Cardiac septum (tissue), 1 donor: ENCODE measurements at places on chromosomes 2 and 18.

GRCh38 chr2:220117025-220117424, 489.6 kb downstream of the SLC4A3 start:
- no peak for DNase-seq

DNA sequence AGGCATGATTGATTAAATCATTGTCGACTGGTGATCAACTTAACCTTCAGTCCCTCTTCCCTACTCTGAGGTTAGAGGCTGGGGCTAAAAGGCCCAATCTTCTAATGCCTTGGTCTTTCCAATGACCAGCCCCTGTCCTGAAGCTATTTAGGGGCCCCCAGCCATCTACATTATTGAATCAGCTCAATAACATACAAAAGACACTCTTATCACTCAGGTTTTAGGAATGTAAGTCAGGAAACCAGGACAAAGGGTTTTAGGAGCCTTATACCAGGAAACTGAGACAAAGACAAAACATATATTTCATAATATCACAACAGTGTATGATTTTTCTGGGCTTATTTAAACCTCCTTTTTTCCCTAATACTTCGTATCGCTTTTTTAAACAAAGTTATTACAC, 198.6 kb downstream of the RNF152 start:
- no peak for DNase-seq

DNA sequence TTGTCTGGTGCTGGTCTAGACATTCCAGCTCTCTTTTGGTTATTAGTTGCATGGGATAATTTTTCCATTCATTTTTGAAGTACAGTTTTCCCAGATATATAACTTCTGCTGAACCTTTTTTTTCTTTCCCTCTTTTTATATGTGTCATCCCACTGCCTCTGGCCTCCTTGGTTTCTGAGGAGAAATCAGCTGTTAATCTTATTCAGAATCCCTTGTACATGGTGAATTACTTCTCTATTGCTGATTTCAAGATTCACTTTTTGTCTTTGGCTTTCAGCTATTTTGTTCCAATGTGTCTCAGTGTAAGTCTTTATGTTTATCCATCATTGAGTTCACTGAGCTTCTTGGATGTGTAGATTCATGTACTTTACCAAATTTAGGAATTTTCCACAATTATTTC, 99.7 kb downstream of the ARHGEF4 start:
- no peak for DNase-seq

GRCh38 chr18:52409727-52410126, 69.7 kb downstream of the DCC start:
- no peak for DNase-seq

DNA sequence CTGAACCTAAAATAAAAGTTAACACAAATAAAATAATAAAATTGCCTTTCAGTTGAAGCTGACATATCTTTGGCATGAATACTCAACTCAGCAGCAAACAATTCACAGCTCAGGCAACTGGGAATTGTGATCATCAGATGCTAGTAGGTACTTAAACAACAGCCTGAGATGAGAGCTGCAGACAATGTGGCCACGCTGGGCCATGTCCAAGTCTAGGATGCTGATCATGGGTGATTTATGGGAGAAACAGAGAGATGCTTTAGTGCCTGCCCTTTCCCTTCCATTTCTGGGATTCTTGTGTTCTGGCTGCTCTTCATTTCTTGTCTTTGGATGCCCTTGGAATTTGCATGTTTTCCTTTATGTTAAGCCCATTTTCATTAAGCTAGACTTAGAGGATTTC, 212.4 kb upstream of the CWC22 start:
- no peak for DNase-seq

DNA sequence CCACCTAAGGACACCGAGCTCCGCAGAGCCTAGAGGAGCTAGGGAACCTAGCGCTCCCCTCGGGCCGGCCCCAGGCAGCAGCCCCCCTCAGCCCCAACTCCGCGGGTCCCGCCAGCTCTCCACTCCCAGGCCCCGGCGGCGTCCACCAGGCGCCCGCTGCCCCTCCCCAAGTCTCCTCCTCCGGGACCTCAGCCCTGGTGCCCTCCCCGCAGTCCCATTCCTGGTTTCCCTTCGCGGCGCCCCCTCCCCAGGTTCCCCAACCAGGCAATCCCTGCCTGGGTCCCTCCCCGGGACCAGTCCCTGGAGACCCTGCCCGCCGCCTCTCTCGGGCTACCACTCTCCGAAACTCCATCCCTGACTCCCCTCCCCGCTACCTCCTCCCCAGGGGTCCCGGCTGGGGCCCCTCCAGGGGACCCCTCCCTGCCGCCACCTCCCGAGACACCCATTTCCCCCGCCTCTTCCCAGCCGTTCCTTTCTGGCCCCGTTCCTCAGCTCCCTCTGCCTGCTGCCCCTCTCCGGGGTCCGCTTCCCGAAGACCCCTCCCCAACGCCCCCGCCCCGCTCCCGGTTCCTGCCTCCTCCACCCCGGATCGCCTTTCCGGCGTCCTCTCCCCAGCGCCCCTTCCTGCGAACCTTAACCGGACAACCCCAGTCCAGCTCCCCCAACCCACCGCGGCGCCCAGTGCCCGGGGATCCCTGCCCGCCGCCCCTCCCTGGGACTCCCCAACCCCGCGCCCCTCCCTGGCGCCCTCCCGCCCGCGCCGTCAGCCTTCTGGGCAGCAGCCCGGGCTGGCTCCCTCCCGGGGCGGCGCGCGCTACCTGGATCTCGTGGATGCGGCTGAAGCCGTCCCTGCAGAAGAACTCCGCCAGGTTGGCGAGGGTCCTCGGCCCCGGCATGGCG, 678 bp downstream of the CYP27C1 start:
- DNase-seq: no peak

- DNase-seq: peak; percentile 35
Observed at GRCh38 chr18:51150113-51150700, 47.3 kb downstream of the MEX3C start.

GRCh38 chr18:65876310-65876709, 125.5 kb downstream of the CDH7 start:
- DNase-seq: no peak

GRCh38 chr18:8744656-8745055, 39.3 kb downstream of the MTCL1 start:
- DNase-seq: no peak

DNA sequence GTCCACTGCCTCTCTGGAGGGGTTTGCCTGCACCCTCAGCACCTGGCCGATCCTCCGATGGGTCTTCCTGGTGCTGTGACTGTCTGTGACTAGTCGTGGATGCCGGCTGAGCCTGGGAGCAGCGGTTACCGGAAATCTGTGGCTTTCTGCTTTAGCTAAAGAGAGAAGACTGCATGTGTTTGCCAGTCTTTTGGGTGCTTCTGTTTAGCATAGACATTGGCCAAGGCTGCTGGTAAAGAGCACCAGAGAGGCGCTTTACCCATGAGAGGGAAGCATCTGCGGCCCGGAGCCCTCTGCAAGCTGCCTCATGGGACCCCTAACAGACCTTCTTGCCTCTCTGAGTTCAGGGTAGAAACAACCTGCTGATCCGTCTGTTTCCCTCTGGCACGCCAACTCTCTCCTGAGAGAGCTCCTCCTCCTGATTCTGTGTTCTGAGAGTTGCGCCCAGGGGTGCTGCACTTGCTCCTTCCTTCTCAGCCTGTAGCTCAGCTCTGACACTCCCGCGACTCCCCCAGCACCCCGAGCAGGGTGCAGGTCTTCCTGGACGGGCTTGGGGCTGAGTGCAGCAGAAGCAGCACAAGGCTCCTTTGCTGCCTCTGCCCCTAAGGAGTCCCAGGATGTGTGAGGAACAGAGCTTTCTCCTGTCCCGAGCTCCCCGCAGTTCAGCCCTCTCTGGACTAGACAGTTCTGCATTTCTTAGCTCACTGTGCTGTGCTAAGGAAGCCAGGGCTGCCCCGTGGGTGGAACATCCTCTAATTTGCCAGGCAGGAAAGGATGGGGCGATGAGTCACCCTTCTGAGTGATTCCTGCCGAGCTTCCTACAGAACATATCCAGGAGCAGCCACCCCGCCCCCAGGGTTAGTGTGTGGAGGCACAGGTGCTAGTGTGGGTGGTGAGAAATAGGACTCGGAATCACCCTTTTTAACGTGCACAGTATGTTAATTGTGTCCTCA, 203.2 kb downstream of the SH3RF3 start:
- DNase-seq: peak; percentile 86

DNA sequence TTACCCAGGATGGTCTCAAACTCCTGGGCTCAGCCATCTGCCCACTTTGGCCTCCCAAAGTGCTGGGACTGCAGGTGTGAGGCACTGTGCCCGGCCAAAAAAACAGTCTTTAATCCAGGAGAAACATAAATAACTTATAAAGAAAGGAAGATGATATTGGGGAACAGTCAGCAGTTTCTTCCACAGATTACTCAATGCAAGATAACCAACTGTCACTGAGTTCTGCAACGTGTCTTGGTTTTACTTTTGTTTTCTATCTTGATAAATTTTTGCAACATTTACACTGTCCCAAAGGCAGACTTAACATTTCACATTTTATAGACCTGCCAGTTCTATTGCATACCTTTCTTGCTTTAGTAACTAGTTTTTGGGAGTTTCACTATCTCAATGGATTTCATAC, 71.1 kb downstream of the ANKRD44 start:
- no peak for DNase-seq

DNA sequence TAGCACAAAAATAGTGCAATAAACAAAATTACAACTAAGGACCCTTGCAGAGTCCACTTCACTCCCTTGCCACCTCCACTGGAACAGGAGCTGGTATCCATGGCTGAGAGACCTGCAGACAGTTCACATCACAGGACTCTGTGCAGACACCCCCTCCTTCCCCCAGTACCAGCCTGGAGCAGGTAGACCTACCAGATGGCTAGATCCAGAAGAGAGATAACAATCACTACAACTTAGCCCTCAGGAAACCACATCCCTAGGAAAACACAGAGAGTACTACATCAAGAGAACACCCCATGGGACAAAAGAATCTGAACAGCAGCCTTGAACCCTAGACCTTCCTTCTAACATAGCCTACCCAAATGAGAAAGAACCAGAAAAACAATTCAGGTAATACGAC, 49.8 kb downstream of the FBXO15 start:
- DNase-seq: no peak

DNA sequence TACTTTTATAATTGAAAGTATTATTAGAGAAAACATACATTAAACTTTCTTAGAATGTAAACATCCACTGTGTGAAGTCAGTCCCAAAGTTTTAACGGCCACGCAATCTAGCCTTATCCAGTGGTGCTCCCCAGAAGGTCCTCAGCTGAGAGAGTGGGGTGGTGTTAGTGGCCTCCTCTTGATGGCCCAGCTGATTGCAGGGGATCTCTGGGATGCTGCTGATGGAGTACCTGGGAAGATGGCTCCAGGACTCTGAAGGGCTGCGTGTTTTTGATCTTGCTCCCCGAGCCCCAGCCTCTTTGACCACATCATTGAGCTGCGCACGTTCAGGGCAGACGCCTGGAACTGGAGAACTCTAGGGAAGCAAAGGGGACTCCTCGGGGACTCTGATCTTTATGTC, 181.4 kb downstream of the FAM210A start:
- no peak for DNase-seq

GRCh38 chr2:235651643-235652042, 157.8 kb downstream of the AGAP1 start:
- DNase-seq: no peak

DNA sequence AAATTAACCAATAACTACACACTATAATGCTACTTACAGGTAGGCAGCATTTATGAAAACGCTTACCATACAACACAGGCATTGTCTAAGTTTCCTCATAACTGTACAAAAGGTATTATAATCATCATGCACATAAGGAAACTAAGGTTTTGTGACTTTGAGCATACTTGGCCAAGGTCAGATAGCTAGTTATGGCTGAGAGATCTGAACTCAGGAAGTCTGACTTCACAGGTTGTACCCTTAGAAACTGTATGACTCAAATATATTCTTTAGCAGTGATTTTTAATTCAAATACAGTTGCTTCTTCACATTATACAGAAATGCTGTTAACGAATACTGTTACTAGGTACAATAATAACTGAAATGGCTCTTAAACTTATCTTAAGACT, 89.3 kb downstream of the TRIP12 start:
- no peak for DNase-seq

- DNase-seq: no peak
Observed at GRCh38 chr2:176104316-176105077, 2.6 kb upstream of the HOXD11 start.

DNA sequence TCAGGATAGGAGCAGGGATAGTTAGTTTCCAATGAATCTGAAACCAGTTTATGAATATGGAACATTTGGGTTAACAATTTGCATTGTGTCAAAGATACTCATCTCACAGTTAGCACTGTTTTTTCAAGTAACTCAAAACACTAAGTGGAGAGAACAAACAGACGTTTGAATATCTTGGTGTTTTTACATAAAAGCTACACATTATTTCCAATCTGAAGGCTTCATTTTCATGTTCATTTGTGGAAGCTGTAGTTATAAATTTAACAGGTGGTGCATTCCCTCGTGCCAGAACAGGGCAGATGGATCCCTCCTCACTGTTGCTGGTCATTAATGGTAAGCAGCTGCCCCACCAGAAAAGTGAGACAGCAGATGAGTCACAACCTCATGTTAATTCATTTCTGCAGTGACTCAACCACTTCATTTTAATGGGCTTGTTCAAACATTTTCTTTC, 286.9 kb downstream of the TMX3 start:
- no peak for DNase-seq

DNA sequence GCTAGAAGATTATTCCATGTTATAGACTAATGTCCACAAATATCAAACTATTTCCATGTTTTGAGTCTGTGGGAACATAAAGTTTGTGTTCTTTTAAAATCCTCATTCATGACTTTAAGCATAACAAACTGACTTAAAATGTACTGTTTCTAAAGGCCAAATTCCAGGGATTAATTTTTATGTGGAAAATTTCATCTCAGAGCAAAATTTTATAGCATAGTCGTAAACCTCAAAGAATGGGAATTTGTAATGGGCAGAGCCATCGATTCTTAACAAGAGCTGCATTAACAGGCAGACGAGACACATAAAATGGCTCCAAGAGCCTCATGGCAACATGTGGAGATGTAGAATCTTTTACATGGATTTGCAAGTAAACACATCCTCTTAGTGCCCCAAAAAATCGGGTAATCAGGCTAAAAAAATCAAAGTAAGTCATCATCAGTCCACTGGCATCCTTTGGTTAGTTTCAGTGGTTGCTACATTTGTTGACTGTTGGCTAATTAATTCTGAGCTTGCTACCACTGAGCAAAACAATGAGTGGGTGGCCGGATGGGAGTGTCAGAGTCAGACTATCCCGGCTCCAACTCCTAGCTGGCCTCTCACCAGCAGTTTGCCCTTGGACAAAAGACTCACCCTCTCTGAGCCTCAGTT, 119.6 kb downstream of the FAM210A start:
- no peak for DNase-seq

DNA sequence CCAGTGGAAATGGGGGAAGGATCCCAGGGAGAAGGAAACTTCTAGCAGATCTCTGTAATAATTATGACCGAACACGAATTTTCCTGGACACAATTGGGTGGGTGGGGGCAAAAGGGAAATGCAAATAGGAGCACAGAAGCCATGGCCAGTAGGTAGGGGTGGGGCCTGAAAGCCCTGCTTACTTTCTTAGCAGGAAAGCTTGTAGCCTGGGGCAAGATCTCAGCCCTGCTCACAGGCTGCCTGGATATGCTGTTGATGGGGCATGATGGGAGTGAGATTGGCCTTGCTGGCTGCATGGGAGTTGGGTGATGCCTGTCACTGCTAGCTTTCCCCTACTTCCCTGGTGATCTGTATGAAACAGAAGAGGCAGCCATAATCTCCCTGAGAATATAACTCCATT, 45.9 kb upstream of the SPOPL start:
- no peak for DNase-seq

- DNase-seq: no peak
Observed at GRCh38 chr2:50042771-50043170, 888.5 kb upstream of the FSHR start.
